Stimulated activated CD8-positive, alpha-beta memory T cell treated with anti-CD3 and anti-CD28 coated beads, Interleukin-2, amount 100 ng/mL, for 48 hours (primary cell): ENCODE measurements at places on chromosomes 11 and 22.

DNA sequence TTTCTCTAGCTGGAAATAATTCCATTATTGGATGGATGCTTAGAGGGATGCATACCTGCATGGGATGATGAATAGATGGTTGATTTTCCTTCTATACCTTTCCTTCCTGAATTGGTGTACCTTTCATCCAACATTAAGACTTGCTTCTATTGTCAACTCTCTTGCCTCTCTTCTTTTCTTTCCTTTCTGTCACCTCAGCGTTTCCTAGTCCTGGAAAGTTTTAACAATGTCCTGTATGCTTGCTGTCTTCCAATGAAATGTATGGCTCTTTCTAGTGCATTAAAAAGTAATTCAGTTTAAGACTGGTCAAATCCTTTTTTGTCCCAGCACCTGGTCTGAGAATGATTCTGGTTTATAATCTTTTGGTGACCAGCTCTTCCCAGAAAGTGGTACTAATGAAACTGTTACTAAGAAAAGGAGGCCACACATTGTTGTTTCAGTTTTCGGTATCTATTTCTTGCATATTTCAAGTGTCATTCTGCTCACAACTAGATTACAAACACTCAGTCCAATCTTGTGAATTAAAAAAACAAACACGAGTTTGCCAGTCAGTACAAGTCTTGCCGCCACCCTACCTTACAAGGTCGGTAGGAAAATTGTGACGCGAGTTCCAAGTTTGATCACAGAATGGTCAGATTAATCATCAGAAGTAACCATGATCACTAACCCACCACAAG, 8.0 kb downstream of the POU2AF1 start:
- DNase-seq = no peak

DNA sequence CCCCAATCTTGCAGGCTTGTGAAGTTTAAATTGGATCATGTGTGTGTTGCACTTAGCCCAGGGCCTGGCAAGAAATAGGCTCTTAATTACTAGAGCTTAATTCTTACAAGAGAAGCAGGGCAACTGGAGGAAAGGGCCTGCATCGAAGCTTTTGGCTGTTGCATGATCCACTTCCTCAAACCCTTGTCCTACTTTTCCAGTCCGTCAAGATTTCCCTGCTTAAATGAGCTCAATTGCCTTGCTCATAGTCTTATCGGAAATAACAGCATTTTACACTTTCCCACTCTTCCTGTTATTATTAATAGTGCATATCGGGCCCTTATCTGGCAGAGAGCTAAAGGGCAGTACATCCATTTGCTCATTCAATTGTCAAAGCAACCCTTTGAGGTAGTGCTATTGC, 18.1 kb downstream of the DTX4 start:
- no peak for DNase-seq

DNA sequence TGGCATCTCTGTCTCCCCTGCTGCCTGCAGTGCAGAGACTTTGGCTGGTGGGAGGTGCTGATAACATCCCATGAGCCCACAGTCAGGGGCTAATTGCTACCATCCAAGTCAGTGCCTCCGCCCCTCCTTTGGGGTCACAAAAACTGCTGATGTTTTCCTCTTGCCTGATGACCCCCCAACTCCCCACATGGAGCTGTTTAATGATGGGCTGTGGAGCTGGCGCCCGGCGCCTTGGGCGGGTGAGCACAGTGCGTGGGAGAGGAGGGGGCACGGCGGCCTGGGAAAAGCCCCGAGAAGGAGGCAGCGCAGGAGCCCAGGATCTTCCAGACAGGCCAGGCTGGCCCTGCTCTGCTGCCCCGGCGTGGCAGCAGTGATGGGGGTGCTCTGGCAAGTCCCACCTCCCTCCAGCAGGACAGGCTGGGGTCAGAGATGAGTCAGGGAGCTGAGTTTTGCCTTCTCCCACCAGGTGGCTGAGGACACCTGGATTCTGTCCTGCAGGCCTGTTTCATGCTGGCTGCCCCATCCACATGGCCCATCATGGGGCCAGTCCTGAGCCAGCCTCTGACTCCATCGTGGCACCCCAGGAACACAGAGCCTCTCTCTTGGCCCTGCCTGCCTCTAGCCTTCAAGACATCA, 43.8 kb downstream of the NECTIN1 start:
- no peak for DNase-seq

GRCh38 chr11:105582497-105582896, 27.4 kb upstream of the GRIA4 start:
- no peak for DNase-seq

DNA sequence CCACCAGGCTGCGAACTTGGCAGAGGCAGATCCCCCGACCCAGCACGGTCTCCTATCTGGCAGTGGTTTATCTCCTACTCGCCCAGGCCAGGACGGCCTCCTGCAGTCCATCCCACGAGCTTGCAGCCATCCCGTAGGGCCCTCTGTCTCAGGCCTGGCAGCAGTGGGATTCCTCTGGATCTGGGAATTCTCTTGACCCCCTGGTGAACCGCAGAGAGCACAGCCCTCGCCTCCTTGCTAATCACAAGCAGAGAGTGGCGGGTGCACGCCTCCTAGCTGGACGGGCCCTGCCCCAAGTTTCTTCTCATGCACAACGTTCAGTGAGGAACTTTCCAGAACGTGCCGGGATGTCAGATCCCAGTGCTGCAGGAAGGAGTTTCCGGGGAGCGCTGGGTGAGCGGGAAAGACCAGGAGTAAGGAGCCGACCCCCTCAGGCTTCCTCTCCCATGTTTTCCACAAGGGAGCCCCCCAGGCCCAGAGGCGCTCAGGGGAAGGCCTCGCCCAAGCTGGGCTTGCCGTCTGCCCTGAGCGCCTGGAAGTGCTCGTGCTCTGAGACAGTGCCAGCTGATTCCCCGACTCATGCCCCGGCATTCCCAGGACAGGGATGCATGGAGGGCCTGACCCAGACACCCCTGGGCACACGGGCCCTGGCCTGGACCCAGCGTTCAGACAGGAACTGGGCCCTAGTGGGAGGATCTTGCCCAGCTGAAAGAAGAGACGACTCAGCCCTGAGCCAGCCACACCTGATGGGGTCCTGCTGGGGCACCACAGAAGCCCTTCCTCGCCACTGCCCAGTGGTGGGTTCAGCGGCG, 24.6 kb downstream of the IGF2 start:
- no peak for DNase-seq

- DNase-seq = no peak
Observed at GRCh38 chr22:49600891-49601431, 226.7 kb downstream of the BRD1 start.

- DNase-seq = no peak
Observed at GRCh38 chr11:3367221-3367620, 11.7 kb downstream of the ZNF195 start.

DNA sequence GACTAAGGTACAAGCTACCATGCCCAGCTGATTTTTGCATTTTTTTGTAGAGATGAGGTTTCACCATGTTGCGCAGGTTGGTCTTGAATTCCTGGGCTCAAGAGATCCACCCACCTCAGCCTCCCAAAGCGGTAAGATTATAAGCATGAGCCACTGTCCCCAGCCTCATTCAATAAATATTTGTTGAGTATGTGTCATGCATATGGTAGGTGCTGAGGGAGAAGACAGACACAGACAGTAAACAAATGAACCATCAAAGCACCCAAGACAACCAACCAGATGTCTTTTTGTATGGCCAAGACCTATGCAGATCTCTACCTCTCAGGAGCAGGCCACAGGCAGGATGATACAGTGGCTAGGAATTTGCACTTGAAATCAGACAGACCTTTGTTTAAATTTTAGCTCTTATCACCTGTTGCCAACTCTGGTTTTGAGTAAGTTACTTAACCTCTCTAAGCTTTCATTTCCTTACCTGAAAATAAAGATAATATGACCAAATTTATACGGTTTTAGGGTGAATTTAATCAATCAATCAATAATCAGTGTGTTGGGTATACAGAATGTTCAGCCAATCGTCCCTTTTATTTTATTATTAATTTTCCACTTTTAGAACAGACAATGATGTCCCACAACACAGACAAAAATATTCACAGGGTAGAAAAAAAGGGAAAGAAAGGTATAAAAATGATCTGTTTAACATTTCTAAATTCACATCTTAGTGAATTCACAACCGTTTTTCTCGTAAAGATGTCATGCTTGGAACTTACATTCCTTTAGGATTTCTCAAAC, 128.2 kb downstream of the SGSM3 start:
- no peak for DNase-seq

DNA sequence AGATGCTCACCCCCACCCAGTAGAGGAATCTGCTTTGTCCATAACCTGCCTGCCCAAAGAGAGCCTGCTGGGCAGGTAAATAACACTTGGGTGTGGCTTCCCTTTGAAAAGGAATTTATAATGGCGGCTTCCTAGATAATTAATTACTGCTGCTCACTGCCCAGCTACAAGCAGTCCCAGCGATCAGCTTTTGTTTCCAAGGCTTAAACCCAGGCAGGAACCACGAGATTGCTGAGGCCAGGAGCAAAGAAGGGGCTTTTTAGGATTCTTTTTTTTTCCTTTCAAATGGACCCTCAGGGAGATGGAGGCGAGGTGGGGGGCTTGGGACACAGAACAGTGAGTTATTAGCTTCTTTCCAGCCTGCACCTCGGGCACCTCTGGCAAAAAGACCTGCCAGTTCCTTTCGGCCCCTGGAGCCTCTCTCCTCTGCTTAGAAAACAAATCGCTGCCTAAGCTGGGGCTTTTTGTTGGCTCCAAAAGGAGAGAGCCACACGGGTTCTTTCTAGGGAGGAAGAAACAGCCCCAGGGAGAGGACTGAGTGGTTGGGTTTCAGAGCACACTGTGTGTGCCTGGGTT, 107.2 kb downstream of the TSPAN18 start:
- no peak for DNase-seq

GRCh38 chr11:28133146-28133545, 25.0 kb downstream of the METTL15 start:
- DNase-seq = no peak

DNA sequence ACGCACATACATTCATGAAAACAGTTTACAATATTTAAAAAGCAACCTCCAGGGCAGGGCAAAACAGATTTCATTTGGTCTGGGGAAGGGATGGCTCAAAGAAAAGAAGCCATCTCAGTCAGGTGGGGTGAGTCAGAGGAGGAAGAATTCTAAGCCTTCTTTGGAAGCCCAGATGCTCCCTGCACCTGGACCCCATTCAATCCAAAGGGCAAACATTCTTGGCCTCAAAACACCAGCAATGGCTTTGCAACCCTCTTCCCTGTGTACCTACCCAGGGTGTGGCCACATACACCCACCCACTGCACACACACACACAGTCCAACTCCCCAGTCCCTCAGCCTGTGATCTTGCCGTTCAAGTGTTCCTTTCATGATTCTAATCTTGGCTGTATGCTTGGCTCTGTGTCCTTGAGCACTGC, 2.0 kb downstream of the KCNE3 start:
- no peak for DNase-seq

DNA sequence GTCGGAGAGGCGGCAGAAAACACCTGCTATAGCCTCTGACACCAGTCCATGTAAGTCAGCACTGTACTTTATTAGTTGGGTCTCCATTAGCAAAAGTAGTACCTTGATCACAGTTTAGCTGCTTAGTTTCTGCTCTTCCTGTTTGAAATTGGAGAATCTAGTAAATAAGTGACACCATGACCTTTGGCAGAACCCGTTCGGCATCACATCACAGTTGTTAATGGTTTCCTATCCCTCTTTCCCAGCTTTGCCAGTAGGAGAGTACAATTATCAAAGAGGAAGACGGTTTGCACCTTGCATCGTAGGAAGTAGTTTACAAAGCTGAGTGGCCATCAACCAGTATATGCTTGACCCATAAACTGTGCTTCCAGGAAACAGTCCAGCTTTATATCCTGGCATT, 101.8 kb downstream of the TRIM44 start:
- DNase-seq = no peak

DNA sequence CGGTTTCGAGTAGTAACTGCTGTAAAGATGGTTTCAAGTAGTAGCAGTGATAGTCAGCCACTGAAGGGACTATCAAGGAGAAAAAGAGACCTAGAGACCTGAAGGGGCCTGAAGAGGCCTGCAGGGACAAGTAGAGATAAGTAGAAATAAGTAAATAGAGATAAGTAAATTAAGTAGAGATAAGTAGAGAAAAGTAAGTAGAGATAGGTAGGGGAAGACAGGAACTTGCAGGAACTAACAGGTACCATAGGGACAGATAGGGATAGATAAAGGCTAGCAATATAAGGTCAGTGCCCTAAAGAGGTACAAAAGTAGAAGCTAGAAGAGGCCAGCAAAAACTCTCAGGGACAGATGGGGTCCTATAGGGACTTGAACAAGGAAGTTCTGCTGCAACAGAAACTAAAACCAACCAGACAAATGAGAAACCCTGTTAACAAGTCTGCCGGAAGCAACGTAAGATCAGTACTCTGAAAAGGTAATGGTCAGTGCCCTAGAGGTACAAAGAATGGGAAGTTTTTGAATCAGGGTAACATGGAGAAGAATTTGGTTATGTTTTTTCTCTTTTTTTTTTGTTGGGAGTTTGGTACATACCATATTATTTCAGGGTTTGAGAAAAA, 9.6 kb upstream of the SC5D start:
- DNase-seq = no peak

- no peak for DNase-seq
Observed at GRCh38 chr11:117444256-117444655, 116.6 kb downstream of the CEP164 start.

DNA sequence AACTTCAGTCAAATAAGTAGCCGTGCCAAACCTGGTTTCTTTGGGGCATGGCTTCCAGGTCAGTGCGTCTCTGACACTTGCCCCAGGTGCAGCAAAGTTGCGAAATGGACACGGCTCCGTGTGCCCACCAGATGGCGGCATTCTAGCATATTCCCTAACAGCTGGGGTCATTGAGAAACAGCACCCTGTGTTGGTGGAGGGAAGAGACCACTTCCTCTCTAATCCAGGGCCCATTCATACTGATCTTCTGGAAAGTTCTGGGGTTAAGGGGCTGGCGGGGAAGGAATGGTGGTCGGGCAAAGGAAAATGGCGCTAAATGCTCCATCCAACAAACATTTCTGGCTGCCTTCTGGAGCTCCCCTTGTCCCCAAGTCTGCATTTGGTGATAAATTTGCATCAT, 141.2 kb upstream of the TIMP3 start:
- peak; percentile 37 for DNase-seq

DNA sequence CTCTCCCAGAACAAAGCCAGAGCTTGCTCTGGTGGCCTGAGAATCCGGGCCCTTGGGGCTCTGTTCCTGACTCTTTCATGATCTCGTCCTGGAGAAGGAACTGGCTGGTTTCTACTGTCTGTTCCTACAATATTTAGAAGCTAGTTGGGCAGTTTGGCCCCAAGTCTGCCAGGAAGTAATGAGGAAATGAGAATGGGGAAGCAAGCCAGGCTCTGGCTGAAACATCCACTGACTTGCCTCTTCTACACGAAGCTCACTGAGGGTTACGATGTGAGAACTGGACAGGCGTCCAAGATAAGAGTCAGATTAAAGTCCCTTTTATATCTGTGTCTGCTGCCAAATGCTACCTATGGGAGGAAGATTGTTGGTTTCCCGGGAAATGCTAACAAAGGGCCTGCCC, 110.0 kb upstream of the KIRREL3 start:
- DNase-seq = no peak
